ENCODE measurements at places on chromosomes 11 and 22.

GRCh38 chr11:19881177-19881576 is 168.5 kb downstream of the NAV2 start:
- no peak for DNase-seq

DNA sequence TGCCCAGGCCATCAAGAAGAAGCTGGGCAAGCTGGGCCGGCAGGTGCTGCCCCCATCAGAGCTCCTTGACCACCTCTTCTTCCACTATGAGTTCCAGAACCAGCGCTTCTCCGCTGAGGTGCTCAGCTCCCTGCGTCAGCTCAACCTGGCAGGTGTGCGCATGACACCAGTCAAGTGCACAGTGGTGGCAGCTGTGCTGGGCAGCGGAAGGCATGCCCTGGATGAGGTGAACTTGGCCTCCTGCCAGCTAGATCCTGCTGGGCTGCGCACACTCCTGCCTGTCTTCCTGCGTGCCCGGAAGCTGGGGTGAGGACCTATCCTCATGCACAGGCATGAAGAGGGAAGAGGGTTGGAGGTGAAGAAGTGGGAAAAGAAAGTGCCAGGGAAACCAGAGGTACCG is 5.3 kb upstream of the NHERF4 start:
- DNase-seq, result no peak

DNA sequence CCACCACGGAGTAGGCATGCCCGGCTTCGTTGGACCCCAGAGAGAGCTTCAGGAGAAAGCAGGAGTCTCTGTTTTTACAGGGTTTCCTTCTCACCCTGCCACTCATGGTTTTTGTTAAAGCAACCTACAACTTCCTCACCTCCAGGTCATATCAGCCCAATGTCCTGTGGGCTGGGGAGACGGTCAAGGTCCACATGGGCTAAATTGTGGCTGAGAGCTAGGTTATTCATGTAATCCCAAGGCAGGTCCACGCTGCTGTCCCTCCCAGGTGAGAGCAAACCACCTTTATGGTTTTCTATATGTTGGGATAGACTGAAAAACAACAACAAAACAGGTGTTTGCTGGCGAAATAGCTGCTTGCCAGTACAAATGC is 19.5 kb downstream of the TSPAN32 start:
- DNase-seq, result no peak

- peak; percentile 52 for DNase-seq
Measured at GRCh38 chr11:33869481-33870422, 22.1 kb downstream of the LMO2 start.

- no peak for DNase-seq
Measured at GRCh38 chr11:58912124-58912523, 27.2 kb upstream of the GLYATL1 start.

GRCh38 chr22:49149721-49150608 is 677.7 kb downstream of the BRD1 start:
- no peak for DNase-seq

- no peak for DNase-seq
Measured at GRCh38 chr22:44916281-44917231, 93.2 kb downstream of the PHF21B start.

DNA sequence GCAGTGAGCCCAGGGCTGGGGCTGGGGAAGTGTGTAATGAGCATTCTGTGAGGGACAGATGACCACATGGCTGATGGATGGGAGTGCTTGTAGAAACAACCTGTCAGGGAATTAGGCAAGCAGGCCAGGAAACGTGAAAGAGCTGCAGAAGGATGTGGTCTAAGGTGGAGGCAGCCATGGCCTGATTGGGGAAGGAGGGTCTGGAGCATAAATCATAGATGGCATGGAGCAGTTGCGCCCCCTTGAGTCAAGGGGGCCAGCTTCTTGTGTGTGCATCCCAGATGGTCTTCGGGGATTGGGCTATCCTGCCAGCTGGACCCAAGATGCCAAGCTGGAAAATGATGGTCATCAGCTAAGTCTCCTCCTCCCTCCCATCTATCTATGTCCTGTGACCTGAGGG is 119.4 kb upstream of the CLPB start:
- no peak for DNase-seq

DNA sequence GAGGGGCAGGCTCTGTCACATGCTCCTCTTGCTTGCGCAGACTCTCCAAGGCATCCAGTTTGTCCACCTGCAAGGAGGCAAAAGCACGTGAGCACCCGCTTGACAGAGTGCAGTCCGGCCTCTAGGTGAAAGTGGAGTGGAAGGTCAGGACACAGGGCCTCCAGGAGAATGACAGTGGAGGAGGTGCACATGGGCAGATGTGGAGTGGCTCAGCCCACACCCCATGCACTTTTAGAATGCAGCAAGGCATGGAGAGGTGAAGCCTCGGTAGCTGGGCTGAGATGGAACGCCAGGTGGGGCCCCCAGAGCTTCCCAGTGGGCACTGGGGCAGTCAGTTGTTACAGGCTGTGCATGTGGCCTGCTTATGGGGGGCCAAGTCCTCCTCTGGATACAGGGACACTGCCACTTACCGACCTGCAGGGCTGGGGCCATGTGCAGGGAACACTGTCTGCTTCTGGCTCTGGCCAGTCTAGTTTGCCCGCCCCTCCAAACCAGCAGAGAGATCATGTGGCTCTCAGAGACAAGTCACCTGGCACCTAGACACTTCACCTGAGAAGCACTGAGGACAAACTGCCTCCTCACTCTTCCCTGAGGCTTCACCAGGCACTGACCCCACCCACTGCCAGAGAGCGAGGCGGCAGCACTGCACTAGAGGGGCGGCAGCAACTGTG is 2.3 kb upstream of the SLC25A1 start:
- no peak for DNase-seq

GRCh38 chr22:26981541-26981940 is 324.2 kb downstream of the MIAT start:
- DNase-seq, result no peak

GRCh38 chr11:126446581-126446980 is 91.1 kb downstream of the ST3GAL4 start:
- no peak for DNase-seq

DNA sequence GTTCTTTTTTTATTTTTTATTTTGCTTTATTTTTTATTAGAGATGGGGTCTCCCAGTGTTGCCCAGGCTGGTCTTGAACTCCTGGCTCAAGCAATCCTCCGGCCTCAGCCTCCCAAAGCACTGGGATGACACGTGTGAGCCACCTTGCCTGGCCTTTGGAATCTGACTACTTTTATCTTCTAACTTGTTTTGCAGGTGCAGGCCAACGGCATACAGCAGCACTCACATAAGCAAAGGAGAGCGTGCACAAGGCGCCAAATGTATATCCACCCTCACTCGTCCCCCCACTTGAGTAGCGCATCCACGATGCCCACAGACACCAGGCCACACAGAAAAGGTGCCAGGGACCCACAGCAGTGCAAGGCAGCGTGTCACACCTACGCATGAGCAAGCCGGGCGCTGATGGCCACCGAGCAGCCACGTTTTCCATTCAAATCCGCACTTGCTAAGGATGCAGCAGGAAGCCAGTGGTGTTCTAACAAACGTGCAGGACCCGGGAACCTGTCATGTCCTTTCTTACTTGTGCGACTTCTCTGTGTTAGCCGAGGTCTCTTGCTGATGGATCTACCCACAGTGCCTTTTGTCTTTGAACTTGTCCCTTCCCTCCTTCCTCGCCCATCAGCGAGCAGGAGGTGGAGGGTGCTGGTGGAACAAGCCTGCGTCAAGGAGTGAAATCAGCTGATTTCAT is 5.9 kb downstream of the ASCL2 start:
- DNase-seq, result no peak

GRCh38 chr11:102012946-102013345 is 34.3 kb upstream of the CFAP300 start:
- no peak for DNase-seq

GRCh38 chr11:74485868-74486267 is 7.7 kb downstream of the LIPT2 start:
- no peak for DNase-seq

DNA sequence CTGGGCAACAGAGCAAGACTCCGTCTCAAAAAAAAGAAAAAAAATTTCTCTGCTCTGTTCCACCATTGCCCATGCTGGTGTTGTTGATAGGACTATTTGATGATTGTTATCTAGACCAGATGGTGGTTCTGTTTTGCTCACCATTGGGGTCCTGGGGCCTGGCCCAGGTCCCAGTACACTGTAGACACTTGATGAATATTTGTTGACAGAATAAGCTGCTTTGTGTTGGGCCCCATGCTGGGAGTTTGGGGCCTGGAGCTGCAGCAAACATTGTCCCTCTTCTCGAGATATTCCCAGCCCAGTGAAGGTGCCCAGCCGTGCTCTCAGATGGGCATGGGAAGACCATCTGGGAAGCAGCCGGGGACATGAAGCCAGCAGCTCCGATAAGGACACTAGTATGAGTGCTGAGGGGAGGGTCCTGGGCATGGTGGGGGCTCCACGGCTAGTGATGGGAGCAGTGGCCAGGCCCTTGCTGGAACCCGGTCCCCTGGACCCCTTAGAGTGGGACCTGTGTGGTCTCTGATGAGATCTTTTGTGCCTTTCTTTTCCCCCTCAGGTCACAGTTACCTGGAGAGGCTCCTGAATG is 13.6 kb downstream of the INCENP start:
- no peak for DNase-seq

GRCh38 chr11:62456630-62457029 is 37.8 kb downstream of the SCGB1A1 start:
- DNase-seq, result no peak

DNA sequence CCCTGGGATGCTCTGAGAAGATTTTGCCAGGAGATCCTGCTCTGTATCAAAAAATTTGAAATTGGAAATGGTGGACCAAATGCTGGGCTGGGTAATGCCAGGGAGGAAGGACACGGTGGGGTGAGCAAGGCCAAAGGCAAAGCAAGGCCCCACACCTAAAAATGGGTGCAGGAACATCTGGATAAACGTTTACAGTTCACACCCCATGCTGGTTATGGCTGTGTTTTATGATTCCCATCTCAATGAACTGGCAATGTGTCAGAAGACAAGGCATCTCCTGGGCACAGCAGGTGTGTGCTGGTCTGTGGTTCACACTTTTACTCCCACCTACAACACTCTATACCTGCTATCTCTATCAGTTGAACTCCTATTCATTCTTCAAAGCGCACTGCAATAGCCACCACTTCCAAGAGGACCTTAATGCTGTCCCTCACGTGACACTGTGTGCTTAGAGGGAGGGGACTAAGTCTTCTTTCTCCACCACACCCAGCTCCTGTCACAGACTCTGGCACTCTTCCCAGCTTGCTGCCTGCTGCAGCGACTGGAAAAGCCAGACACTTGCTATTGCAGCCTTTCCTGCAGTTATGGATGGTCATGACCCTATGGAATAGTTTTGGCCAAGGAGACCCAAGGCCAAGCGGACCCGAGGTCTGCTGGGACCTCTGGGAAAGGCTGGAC is 277.5 kb downstream of the CTTN start:
- DNase-seq, result no peak

- no peak for DNase-seq
Measured at GRCh38 chr22:42967933-42968332, 47.0 kb downstream of the PACSIN2 start.

DNA sequence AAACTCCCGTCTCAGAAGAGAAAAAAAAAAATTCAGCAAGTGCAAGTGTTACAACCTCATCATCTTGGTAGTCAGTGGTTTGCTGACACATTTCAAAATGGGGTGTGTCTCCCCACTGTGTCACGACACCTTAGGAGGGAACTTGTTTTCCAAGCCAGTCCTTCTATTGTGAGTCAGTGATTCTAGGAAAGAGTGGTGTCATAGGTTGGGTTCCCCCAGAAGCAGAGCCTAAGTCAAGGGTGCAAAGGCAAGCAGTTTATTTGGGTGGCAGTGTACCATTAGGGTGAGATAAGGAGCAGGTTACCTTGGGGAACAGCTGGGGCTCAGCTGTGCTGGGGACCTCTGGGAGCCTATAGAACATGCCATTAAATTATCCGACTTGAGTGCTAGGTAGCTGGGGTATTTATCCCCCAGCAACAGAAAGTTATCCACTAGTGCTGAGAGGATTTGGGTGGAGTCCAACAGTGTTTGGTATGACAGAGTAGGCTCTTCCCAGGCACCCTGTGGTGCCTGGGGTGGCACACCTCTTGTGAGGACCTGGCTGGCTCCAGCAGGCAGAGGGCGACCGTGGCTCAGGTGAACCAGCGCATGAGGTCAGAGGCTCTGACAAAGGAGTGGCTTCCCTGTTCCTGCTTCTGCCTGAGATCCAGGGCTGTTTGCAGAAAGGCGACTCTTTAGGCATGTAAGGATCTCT is 41.7 kb downstream of the KIAA1671 start:
- no peak for DNase-seq

DNA sequence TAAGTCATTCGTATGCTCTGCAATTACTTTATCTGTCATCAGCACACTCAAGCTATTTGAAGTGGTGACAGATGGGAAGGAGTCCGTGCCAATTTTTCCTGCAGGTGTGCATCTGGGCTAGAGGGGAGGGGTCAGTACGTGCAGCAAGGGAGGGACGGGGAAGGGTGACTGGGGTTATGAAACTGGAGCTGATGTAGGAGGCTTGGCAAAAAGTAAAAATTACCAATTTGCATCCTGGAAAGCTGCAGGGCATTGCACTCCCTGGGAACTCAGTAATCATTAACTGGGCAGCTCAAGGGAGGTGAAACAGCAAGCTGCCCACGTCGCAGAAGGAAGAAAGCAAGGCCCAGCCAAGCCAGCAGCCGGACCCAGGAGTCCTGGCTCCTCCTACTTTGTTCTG is 87.1 kb upstream of the TMEM45B start:
- no peak for DNase-seq

DNA sequence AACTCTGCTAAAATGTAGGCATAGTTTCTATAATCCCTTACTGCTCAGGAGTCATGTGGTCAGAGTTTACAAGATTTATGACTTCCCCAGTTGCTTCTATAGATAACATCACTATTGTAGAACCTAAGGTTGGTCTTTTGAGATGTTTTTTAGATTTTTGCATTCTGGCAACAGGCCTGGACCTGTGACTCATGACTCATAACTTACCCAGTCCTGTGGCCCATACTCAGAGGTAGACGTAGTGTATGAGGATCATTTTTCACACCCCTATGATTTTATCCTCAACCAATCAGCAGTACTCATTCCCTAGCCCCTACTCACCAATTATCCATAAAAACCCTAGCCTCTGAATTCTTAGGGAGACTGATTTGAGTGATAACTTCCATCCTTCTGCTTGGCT is 384.4 kb upstream of the DDI1 start:
- DNase-seq, result no peak

GRCh38 chr11:109071712-109072524 is 350.1 kb upstream of the C11orf87 start:
- DNase-seq, result no peak

DNA sequence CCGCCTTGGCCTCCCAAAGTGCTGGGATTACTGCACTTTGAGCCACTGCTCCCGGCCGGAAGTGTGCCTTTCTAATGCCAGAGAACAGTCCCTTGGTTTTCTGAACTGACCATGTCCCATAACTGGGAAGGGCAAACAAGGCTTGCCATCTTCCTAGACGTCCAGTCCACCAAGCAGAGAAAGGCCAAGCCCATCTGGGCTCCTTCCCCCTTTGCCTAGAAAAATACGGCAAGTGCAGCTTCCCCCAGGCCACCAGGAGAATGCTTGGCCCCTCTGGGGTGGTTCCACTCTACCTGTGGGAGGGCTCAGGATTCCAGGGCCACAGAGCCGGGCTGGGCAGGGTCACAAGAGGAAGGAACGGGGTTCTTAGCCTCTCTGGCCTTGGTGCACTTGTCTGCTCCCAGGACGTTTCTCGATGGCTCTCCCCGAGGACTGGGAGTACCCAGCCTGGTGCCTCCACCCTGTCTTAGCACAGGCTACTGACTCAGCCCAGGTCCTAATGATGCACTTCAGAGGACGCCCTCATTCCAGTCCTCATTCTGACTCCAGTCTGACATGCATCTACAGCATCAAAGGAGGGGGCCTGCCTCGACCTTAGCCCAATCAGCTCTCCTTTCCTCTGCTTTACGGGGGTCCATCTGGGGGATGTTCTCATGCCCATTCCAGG is 1.2 kb downstream of the USP2 start:
- DNase-seq, result no peak
